ENCODE measurements at places on chromosomes 1 and 21.

DNA sequence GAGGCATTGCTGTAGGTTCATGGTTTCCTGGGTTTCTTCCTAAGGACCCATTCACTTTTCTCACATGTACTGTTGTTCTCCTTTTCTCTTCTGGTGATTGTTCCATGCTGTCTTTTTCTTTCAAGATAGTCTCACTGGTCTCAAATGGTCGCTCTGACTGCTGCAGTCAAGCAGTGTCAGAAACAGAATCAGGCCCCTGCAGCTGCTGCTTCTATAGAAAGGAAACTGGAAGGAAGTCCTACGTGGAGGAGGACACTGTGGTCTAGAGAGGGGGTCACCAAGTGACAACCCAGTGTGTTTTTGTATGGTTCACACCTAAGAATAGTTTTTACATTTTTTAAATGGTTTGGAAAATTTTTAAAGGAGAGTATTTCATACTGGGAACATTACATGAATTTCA, 2.4 kb downstream of the NECAP2 start:
- no peak for DNase-seq

DNA sequence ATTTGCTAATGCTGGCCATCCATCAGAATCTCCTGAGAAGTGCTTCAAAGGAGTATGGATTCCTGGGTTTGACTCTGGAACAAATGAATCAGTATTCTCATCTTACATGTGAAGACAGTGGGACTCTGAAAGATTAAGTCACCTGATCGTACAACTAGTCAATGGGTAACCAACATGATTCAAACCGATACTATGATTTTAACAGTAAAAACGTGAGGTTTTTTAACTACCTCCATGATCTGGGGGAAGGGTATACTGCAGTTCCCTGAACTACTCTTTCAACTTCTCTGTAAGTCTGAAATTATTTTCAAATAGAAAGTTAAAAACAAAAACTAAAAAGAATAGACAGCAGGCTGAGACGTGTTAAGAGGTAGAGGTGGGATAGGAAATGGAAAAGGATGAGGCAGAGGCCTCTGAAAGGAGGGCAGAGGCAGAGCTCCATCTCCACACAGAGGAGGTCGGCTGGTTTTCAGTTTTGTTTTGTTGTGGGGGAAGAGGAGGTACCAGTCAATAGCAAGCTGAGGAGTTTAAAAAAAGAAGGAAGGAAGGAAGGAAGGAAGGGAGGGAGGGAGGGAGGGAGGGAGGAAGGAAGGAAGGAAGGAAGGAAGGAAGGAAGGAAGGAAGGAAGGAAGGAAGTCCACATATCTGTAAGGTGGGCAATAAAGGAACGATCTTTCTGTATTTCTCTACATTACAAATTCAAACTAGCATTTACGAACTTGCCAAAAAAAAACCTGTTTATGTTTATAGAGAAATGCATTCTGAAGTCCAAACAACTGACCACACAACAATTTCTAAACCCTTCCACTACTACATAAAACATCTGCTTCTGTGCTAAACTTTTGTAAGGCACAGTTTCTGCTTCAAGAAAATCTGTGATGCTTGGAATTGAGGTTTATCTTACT, 213.1 kb downstream of the RERE start:
- no peak for DNase-seq

DNA sequence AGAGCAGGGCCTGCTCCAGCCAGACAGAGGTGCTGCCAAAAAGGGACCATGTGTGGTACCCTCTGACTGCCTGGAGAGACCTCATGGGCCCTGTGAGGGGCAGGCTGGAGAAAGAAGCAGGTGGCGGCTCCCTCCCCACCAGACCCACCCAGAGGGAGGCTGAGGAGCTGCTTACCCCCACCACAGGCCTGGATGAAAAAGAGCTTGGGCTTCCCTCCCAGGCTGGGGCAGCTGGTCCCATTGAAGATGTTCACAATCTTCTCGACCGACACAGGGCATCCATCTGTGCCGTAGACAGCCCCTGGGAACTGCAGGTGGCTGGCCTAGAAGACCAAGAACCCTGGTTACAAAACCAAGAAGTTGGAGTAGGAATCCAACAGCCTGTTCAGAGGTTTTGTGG, 19.6 kb downstream of the CASP9 start:
- no peak for DNase-seq

GRCh38 chr1:235503403-235504121, 690 bp downstream of the B3GALNT2 start:
- no peak for DNase-seq

DNA sequence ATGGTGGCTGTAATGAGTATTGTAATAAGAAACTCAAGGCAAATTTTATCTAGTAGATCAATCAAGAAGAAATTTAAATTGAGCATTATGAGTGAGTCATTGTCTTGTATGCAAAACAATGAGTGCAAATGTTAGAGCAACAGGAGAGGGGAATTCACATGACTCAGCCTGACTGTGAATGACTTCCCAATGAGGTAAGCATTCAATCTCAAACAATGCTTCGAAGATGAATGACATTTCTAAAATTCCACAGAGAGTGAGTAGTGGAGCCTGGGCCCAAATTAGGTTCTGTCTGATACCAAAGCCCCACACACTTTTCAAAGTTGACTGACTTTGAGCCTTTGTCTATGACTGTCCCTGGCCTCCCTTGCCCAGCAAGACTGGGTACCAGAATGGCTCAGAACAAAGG, 738.0 kb downstream of the PTPRU start:
- no peak for DNase-seq

DNA sequence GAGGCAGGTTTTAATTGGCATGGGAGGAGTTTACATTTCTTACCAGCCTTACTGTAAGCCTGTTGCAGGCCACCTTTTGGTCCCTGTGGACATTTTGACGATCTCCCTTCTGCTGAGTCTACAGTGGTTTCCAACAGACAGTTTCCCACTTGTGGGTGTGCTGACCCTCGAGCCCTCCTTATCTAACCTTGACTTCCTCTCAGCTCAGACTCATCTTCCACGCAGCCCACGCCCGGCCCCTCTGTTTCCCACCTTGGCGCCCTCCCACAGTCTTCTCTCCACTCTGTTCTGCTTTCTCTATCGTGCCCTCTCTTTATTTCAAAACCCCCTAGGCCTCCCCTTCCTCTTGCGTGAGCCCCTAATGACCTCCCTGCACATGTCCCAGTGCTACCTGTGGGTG, 6.1 kb upstream of the ARL8A start:
- no peak for DNase-seq

DNA sequence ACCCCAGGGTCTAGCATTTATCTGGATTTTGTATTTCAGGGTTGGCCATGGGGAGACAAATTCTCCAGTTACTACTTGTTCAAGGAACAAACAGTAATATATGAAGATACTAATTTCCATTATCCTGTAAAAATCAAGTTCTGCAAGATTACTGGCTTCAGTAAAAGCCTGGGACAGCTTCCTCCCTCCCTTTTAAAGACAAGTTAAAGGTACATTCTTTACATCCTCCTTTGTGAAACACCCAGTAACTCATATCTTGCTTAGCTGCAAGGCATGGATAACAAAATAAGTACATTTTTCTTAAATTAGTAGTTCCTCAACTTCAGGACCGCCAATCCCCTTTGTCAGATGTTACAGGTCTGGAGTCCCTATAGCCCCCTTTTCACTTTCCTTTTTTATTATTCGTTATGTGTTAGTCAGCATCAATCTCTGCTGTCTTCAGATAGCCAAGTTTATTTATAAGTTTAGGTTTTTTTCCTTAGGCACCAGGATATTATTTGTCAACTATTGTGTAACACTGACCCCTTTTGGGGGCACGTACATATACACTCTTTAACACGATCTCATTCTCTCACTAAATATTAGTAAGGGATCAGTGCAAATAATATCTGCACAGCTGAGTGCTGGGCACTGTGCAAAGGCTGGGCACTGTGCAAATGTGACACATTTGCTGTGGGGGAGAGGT, 9.8 kb downstream of the ERRFI1 start:
- DNase-seq = no peak

DNA sequence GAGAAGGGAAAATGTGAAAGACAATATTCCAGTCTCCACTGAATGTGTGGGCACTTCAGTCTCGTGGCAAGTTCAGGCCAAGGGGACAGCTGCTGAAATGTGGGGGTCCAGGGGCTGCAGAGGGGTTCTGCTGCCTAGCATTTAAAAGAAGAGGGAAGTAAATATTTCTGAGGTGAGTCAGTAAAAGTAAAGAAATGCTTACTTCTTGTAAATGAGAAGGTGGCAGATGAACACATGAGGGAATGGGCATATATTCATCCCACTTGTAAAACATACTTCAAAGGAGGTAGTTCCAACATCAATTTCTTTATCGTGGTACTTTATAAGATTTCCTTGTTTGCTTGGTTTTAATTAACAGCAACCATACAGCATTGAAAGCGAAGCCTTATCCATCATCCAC, 63.1 kb upstream of the HIVEP3 start:
- no peak for DNase-seq

GRCh38 chr1:218760601-218761570, 412.8 kb upstream of the LYPLAL1 start:
- DNase-seq = no peak

DNA sequence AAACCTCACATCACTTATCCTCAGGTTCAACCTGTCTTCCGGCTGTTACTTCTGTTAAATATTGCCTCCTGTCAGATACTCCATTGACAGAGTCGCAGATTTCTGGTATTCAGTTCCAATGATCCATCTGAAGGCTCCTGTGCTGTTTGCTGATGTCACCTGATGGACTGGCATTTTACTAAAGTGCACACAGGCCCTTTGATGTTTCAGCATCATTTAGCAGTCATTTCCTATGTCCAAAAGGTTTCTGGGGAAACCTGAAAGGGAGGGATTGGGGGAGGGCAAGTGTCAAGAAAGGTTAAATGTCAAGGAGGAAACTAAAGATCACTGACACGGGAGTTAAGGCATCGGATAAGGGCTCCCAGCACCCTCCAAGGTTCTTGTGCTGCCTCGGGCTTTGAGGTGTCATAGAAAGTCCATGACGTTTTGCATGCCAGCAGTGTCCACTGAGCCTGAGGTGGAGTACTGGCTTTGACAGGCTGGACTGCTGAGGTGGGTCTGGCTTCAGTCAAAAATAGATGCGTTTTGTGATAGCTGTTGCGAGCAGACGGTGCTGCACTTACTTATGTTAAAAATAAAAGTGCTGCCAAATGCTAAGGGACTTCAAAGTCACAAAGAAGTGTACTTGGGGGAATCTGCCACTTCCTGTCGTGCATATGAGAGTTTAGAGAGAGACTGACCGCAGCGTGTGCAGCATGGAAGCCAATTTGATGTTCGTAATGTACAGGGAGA, 30.8 kb downstream of the XCL2 start:
- no peak for DNase-seq

GRCh38 chr21:33293811-33294216, 27.6 kb downstream of the IL10RB start:
- DNase-seq = no peak

DNA sequence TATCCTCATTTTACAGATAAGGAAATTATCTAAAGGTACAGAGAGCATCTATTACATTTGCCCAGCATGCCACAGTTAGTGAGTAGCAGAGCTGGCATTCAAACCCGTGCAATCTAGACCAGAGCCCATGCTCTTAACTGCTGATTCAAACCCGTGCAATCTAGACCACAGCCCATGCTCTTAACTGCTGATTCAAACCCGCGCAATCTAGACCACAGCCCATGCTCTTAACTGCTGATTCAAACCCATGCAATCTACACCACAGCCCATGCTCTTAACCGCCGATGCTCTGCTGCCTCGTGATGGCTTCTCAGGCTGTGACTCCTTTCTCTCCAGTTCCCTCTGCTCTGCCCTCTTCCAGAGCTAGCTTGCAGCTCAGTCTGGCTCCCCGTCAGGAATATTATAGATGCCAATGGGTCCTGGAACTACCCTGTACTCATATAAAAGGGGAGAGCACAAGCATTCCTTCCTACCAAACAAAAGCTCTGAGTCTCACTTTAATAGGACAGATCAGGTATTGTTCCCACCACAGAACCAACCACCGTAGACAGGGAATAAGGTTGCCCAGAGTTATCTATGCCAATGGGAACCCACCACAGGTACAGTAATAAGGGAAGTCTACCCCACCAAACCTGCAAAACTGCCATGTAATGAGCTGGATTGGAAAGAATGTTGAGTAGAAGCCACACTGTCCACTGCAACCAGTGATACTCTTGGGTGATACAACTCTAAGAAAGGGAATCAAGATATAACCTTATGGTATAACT, 78.4 kb downstream of the SMYD3 start:
- DNase-seq = no peak

DNA sequence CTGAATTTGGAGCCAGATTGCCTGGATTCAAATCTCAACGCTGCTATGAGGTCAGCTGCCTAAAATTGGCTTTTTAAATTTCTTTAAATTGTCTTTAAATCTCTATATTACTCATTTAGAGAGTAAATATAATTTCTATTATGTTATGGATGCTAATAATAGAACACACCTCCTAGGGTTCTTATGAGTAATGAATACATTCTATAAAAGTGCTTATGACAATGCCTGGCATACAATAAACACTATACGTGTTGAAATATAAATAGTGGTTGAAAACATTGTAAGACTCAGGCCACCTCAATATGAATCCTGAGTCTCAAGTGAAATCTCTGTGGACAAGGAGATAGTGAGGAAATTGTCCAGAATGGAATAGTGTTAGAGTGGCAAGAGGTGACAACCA, 31.0 kb upstream of the PHGDH start:
- DNase-seq = no peak

DNA sequence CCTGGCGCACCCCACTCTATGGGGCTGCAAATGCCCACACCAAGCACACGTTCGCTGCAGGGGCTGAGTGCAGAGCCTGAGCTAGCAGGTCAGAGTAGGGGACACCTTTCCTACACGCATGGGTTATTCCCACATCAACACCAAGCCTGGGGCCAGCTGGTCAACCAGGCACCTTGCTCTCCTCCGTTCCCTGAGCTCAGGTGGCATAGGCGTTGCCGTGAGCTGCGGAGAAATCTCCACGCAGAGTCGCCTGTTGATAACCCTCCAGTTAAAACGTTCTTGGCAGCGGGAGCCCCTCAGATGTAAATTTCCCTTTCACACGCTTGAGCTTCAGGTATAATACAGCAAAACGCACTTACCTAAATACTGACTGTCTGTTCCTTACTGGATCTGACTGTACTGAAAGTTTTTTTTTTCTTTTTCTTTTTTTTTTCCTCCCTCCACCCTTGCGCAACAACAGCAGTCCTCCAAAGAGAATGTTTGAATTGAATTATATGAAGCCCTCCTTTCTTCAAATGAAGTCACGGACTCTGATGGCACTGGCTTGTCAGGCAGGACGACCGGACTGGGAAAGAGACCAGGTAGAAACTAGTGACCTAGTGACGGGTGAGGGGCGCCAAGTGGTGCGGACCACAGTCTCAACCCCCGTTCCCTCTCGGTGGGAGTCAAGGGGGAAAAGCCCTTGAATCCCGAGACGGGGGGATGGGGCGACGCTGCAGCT, 2.1 kb downstream of the BRINP3 start:
- DNase-seq = no peak

DNA sequence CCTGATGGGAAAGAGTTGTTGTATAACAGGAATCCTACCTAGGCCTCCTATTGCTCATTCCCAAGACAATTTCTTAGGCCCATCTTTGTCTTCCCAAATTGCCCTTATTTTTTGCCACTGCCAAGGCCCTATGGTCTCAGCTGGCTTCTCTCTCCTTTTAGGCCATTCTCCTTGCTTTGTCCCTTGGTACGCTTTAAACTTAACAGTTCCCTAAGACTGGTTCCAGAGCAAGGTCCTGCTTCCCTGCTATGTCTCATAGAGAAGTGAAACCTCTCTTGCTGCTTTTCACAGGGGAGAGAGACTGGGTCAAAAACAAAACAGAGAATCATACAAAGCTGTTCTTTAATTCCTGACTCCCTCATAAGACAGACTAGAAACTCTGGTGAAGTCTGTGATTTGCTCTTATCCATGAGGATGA, 77.1 kb downstream of the XCL2 start:
- no peak for DNase-seq
